Peyer's patch (tissue), 4 donors: ENCODE measurements at places on chromosomes 7 and 10.

GRCh38 chr10:132845780-132846595 lies 60.0 kb upstream of the NKX6-2 start:
- H3K27ac ChIP-seq, result no peak overlapping the region
- DNase-seq, result peak; percentile 45
- H3K27me3 ChIP-seq, result no peaks in the 10 kb centered on the region
- no peaks in the 10 kb centered on the region for H3K4me1 ChIP-seq
- H3K36me3 ChIP-seq, result no peaks in the 10 kb centered on the region

- no peaks in the 10 kb centered on the region for H3K4me1 ChIP-seq
- H3K36me3 ChIP-seq, result no peaks in the 10 kb centered on the region
Measured at GRCh38 chr10:498760-499435, 190.6 kb downstream of the DIP2C start.

- H3K4me1 ChIP-seq, result no peaks in the 10 kb centered on the region
- no peaks in the 10 kb centered on the region for H3K36me3 ChIP-seq
- no peak overlapping the region for H3K27ac ChIP-seq
- no peak overlapping the region for H3K4me3 ChIP-seq
- no peak for DNase-seq
Measured at GRCh38 chr10:103766751-103767505, 88.4 kb downstream of the SH3PXD2A start.

DNA sequence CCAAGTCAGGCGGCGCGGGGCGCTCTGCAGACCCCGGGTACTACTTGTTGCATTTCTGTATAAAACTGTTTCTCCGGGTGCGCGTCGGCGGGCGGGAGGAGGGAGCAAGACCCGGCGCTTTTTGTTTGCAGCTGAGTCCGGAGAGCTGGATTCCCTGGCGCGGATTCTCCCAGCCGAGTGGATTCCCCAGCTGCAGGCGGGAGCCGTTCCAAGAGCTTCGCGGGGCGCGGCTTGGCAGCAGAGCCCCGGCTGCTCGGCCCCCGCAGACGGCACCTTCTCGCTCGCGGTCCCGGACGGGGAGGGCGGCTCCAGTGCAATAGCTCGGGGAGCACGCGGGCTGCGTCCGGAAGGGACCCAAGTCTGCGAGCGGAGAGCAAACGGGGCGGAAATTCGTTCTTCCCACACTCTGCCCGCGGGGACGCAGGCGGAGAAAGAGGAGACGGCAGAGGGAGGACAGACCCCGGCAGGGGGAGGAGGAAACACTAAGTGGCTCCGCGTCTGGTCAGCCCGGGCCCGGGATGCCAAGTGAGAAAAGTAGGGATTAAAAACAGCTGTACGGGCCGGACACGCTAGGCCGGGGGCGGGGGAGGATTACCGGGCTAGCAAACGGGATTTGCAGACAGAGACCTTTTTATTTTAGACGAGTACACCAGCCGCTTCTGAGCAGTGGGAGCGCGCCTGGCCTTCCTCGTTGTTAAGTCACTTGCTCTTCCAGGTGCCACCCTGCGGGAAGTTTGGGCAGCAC lies at the start of gene TRIL:
TRIL (minus strand) TSS at position 96 of the 745 bp plus-strand sequence. CDS start 284 bp downstream, outside the sequence.
- no peaks in the 10 kb centered on the region for H3K36me3 ChIP-seq
- peaks cover 8% of the 10 kb centered on the region for H3K27me3 ChIP-seq
- peaks cover 43% of the 10 kb centered on the region for H3K4me1 ChIP-seq
- peak within 1 kb of the TSS; percentile 82 for H3K27ac ChIP-seq

DNA sequence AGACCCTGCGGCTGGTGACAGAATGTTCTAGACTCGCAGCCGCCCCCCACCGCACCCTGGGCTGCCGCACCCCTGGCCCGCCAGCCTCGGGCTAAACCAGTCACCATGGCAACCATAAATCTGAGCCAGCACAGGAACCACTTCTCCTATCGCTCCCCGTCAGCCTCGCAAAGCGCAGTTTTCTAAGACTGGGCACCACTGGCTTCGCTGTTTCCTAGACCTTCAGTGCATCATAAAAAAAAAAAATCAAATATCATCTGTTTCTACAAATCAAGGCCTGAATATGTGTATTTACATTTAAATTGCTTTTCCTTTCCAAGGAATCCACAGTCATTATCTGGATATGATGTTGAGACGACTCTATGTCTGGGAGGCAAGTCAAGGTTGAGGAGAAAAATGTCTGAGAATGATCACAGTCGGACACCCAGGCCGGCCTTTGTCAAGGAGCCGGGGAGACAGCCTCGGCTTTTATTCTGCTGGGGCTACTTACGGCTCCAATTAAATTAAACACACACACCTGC lies 99.9 kb downstream of the PTPRN2 start:
- H3K36me3 ChIP-seq, result no peaks in the 10 kb centered on the region
- no peaks in the 10 kb centered on the region for H3K27me3 ChIP-seq
- no peak for DNase-seq
- H3K4me1 ChIP-seq, result no peaks in the 10 kb centered on the region
- H3K27ac ChIP-seq, result no peak overlapping the region

GRCh38 chr7:152579070-152579469 lies 96.9 kb downstream of the XRCC2 start:
- H3K27me3 ChIP-seq, result no peaks in the 10 kb centered on the region
- no peaks in the 10 kb centered on the region for H3K4me1 ChIP-seq

DNA sequence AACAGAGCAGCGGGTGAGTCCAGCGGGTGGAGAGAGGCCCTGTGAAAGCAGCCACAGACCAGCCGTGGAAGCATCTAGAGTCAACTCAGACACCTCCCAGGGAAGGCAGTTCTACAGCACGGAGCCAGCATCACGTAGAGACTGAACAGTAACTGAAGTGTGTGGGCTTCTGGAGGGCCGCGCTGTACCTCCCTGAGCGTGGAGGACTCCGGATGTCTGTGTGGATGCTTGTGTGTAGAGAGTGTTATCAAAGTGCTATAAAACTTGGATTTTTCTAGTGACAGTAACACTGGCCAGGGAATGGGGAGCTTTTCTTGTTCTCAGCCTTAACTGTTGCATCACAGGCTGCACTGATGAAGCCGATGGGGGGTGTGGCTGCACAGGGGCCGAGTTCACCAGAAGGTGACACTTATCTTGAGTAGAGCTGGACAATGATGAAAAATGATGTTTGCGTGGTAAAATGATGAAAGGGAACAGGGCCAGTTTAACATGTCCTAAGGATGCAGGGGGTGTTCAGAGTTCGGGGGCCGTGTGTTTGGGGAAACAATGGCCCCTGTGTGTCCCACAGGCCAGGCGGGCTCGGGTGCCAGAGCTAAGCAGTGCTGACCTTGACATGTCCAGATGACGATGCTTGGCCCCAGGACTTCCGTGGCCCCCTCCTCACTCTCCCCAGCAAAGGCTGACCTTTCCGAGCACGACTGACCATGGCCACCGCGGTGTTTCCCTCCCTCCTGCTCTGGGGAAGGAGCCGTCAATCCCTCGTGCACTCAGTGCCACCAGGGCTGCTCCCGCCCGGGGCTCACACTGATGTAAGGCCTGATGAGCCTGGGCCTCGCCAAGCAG lies 21.9 kb downstream of the MNX1 start:
- no peak for DNase-seq
- no peaks in the 10 kb centered on the region for H3K36me3 ChIP-seq
- no peaks in the 10 kb centered on the region for H3K4me1 ChIP-seq

- no peak overlapping the region for H3K4me3 ChIP-seq
- H3K27me3 ChIP-seq, result no peaks in the 10 kb centered on the region
- no peaks in the 10 kb centered on the region for H3K36me3 ChIP-seq
- H3K27ac ChIP-seq, result peak overlapping the region; percentile 74
Measured at GRCh38 chr7:151840088-151840910, 36.6 kb downstream of the PRKAG2 start.

DNA sequence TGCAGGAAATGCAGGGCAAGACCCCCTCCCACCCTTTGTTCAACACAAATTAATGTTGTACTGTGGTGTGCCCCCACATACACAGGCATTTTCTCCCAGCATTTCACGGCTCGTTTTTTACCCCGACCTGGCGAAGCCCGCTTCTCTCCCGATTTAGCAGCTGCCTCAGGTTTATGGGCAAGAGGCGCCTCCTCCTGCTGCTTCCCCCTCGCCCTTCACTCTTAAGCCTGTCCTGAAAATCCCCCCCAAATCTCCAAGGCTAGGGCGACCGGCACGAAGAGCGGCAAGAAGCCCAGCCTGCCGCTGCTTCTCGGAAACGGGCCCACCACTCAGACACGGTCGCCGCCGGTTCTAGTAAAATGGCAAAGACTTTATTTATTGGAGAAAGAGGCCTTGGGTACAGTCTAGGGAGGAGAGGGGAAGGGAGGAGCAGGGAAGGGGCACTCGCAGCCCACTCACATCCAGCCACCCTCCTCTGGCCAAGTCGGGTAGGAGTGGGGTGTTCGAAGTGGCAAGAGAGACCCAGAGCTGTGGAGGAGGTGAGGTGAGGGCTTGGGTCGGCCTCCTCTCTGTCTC lies 3.3 kb downstream of the LBX1 start:
- peak overlapping the region; percentile 24 for H3K4me3 ChIP-seq
- H3K36me3 ChIP-seq, result no peaks in the 10 kb centered on the region
- DNase-seq, result no peak

DNA sequence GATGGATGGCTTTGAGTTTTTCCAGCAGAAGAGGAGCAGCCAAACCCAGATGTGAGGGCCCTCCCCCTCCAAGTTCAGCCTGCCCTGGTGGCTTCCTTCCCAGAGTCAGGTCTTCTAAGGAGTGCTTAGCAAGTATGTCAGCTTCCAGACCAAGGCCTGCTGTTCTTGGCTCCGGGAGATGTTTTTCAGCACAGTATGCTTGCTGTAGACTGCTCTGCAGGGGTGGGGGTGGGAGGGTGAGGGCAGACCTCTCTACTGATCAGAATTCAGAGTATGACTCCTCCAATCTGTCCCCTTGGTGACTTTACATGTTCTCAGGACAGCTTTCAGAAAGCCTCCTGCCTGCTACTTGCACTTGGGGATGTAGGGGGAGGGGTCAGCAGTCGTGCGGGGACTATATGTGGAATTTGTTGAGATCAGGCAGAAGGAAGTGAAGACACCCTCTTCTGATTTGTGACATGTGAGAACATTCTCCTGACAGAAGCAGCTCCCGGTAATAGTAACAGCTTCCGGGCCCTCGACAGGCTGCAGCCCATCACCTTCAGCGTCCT lies 516.4 kb upstream of the ZMIZ1 start:
- H3K36me3 ChIP-seq, result no peaks in the 10 kb centered on the region
- H3K27me3 ChIP-seq, result no peaks in the 10 kb centered on the region
- H3K4me3 ChIP-seq, result no peak overlapping the region
- no peak for DNase-seq

DNA sequence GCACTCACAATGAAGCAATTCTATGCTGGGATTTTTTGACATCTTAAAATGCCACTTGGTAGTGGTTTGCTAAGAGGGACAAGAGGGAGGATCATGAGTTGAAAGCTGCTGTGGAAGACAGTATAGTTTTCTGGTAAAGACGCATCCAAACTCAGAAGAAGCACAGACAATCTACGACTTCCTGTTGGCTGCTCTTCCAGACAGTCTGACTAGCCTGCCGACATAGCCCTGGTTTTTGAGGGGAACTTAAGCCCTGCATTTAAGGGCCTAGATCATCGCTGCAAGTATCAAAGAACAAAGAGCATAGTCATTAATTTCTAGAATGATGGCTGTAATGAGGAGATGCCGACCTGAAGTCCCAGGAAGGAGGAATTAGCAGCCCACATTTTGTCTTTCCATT lies 99.9 kb upstream of the IKZF1 start:
- no peak overlapping the region for H3K27ac ChIP-seq
- H3K36me3 ChIP-seq, result no peaks in the 10 kb centered on the region
- no peaks in the 10 kb centered on the region for H3K4me1 ChIP-seq
- DNase-seq, result no peak

GRCh38 chr7:93949423-93949822 lies 27.9 kb downstream of the GNG11 start:
- H3K27ac ChIP-seq, result no peak overlapping the region
- no peaks in the 10 kb centered on the region for H3K27me3 ChIP-seq
- H3K4me1 ChIP-seq, result no peaks in the 10 kb centered on the region
- no peak for DNase-seq

DNA sequence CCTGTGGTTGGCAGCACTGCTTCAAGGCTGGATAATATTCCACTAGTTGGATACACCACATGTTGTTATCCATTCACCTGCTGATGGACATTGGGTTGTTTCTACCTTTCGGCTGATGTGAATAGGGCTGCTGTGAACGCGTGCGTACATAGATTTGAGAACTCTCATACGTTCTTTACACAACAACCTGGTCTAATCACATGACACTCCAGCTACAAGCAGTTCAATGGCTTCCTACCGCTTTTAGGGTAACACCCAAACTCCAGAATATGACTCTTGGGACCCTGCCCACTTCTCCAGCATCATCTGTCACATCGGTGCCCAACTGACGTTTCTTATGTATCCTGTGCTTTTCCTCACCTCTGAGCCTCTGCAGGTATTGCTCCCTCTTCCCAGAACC lies 114.6 kb downstream of the ABLIM1 start:
- no peak for DNase-seq
- H3K4me3 ChIP-seq, result no peak overlapping the region
- peaks cover 17% of the 10 kb centered on the region for H3K4me1 ChIP-seq
- no peaks in the 10 kb centered on the region for H3K27me3 ChIP-seq
- peak overlapping the region; percentile 73 for H3K27ac ChIP-seq
- no peaks in the 10 kb centered on the region for H3K36me3 ChIP-seq

- H3K4me3 ChIP-seq, result no peak overlapping the region
- no peak for DNase-seq
- H3K4me1 ChIP-seq, result no peaks in the 10 kb centered on the region
- H3K27me3 ChIP-seq, result no peaks in the 10 kb centered on the region
- peak overlapping the region; percentile 20 for H3K27ac ChIP-seq
- H3K36me3 ChIP-seq, result no peaks in the 10 kb centered on the region
Measured at GRCh38 chr7:121373177-121373576, 22.9 kb downstream of the FAM3C start.

DNA sequence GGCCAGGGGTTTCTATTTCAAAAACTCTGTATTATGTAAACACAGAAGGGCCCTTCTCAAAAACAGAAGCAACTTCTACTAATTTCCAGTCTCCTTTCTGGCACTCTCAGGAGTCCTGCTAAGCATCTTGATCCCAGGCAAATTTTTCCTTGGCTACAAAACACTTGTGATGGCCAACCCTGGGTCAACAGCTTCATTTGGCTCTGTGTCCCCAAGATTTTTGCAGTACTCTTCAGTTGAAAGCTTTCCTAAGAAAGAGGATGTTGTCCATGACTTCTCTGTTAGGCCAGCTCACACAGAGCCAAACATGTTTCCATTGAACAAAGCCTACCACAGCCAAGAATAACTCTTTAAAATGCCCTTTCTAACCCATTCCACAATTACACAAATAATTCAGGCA lies 99.0 kb upstream of the EGR2 start:
- no peaks in the 10 kb centered on the region for H3K4me1 ChIP-seq
- DNase-seq, result no peak
- H3K27ac ChIP-seq, result no peak overlapping the region
- no peaks in the 10 kb centered on the region for H3K36me3 ChIP-seq

- no peaks in the 10 kb centered on the region for H3K36me3 ChIP-seq
- no peaks in the 10 kb centered on the region for H3K27me3 ChIP-seq
- H3K27ac ChIP-seq, result no peak overlapping the region
- H3K4me1 ChIP-seq, result no peaks in the 10 kb centered on the region
- DNase-seq, result no peak
- H3K4me3 ChIP-seq, result no peak overlapping the region
Measured at GRCh38 chr10:120184547-120185337, 272.3 kb upstream of the PLPP4 start.
